NB4 (cell line): ENCODE measurements at places on chromosomes 4 and X.

- DNase-seq = no peak
These were observed 8.0 kb upstream of the RPL34 start for GRCh38 chr4:108612365-108612764.

DNA sequence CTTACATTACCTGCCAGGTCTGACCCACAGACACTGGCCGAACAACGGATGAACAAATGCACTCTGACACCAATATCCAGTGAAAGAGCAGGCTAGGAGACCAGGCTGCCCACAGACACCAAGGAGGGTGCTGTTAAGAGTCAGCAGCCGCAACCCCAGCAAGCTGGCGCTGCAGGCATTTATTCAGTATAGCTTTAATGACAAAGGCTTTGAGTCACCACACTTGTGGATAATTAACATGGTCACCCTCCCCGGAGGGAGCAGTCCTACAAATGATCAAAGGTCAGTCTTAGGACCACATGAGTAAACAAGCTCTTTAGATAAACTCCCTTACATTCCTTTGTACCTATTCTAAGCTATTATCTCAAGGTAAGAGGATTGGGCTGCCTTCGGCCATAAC is 368.5 kb upstream of the GRID2 start:
- no peak for DNase-seq

- DNase-seq = no peak
These were observed 212.0 kb upstream of the AFF2 start for GRCh38 chrX:148288451-148288850.

DNA sequence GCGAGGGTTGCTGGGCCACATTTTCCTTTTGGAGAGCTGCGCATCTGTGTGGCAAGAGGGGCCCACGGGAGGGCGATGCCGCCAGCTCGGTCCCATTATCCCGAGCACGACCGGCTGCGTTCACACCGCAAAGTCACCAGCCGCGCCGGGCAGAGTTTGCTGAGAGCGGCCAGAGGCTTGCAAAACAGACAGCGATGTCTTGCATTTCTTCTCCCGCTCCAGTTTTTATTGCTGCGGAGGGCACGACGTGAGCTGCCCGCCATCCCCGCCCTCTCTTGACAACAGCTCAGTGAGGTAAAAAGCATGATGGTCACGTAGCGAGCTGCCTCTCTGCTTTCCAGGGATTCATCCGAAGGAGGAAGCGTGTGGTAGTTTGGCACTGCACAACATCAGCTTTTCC is 102.1 kb upstream of the TENM3 start:
- DNase-seq = no peak
